Smooth muscle cell of the brain vasculature (primary cell): ENCODE measurements at places on chromosomes 4 and X.
A peak's percentile ranks its signal among the peaks of the same experiment; 100 is the strongest.

DNA sequence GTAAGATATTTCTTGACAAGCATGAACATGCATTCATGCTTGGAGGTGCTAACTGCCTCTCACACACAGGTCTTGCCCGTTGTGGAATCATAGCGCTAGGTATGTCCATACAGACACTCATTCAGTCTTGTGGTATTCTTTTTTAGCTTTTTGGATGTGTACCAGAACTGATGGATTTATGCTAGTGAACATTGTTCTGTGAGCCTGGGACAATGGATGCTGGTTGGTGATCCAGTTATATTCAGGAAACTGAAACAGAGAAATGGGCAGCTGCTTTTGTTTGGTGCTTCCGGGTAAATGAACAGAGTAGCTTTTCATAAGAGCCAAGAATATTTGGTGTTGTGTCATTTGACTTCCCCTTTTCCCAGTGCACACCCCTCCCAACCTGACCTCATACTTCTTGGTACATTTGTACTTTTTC, 78.9 kb upstream of the SLC4A4 start:
- DNase-seq, result no peak

DNA sequence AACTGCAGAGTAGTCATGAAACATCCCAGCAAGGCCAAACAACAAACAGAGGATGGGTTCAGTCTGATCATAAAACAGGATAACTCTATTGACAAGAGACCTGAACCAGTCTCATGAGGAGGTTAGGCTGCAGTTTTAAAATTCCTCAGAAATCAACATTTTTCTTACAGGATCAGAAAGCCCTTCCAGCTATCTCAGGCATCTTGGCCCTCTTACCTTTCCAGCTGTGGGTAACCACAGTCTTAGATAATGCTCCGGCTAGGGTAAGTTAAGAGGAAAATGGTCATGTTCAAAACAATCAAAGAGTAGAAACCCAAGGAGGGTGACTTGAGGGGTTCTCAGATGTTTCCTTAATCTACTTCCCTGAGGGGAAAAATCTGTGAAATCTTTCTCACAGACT, 5.1 kb downstream of the CTSO start:
- no peak for DNase-seq

- no peak for DNase-seq
These were observed 6.7 kb downstream of the NUP62CL start for GRCh38 chrX:107199491-107199890.

- no peak for DNase-seq
These were observed 87.7 kb upstream of the SRD5A3 start for GRCh38 chr4:55258152-55258865.

DNA sequence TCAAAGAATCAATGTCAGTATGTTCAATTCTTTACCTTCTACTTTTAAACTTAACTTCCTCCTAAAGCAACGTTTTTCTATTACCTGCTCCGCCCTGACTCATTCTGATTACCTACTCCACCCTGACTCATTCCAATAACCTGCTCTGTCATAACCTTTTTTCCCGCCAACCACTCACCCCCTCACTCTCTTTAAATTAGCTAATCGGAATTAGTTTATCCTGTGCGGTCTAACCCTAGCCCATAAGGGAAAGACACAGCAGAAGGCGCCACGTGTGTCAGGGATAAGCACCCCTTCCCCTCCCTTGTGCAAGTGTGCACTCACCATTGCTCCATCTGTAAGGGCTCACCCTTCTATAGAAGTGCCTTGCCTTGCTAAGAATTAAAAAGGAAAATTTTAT, 64.4 kb downstream of the EIF4E start:
- no peak for DNase-seq

DNA sequence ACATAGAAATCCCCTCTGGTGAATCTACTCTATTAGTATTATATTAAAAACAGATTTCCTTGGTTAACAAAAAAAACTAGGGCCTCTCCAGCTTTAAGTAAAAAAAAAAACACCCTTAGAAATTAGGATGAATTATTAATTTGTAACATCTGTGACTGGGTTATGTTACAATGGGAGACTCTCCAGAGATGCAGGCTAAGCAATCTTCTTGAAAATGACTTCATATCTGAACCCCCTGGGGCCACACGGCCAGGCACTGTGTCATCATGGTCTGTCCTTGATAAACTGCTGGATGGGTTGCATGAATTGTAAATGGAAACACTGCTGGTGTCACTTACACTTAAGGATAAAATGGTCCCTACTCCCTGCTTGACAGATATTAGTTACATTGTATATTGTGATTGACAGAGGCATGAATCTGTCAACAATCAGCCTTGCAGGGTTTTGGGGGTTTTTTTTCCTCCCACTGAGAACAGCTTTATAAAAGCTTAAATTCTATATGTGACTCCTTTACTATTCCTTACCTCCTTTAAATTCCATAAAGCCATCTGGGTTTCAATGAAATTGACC, 49.1 kb downstream of the PRKG2 start:
- no peak for DNase-seq

DNA sequence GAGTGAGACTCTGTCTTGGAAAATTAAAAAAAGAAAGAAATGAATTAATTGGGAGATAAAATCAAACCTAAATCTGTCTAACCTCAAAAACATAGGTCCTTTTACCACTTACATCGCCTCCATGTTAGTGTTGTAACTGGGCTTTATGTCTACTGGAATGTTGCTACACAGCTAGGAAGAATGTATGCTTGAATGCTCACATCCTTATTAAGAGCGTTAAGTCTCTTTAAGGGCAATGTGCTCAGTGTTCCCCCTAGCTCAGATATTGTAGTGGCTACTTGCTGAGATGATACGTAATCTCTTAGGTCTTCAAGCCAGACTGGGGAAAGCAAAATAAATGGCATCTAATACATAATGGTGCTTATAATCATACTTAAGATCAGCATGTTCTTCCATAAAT, 1072.8 kb downstream of the PDHA2 start:
- DNase-seq, result no peak

DNA sequence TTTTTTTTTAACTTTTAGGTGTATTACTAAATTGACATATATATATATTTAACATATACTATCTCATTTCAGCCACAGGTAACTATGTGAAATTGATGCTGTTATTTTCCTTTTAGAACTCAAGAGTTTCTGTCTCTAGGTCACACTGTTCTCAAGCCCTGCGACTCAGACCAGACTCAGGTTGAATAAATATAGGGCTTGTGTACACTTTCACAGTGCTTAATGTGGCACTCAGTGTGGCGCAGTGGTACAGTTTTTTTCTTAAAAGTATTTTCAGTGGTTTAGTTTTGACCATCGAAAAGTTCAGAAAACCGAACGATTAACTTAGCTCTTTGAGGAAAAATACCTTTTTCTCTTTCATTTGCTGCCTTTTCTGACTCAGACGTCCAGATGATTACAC, 24.7 kb downstream of the PACRGL start:
- no peak for DNase-seq

DNA sequence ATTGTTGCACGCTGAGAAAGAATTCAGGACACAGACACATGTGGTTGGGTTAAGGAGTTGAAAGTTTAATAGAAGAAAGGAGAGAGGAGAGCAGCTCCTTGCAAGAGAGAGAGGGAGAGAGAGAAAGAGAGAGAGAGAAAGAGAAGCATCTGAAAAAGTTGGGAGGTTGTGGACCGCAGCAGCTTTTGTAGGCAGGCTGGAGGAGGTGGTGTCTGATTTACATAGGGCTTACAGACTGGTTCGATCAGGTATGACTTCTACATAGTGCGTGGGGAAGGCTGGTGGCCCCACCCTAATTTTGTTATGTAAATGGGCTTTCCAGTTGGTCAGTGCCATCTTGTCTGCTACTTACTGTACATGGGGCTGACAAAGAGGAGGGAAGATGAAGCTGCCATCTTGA, 27.5 kb upstream of the GYG2 start:
- no peak for DNase-seq

DNA sequence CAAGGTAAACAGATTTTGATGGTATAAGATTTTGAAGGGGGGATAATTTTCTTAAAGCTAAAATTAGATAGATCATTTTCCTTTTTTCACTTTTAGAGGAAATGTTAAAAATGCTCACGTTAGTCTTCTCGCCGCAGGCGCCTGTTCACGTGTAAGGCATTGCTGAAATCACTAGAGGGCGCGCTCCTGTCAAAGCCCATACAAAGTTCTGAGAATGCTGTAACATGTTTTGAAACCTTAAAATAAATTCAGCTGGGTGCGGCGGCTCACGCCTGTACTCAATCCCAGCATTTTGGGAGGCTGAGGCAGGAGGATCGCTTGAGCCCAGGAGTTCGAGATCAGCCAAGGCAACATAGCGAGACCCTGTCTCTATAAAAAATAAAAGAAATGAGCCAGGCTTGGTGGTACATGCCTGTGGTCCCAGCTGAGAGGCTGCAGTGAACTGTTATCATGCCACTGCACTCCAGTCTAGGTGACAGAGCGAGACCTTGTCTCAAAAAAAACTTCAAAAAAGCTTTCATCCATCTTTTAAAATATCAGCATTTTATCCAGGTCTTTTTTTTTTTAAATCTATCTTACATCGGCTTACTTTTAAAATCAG, 138.0 kb downstream of the RBMX2 start:
- DNase-seq, result peak; percentile 6

GRCh38 chrX:73681408-73681807, 118.4 kb downstream of the CHIC1 start:
- DNase-seq, result no peak

DNA sequence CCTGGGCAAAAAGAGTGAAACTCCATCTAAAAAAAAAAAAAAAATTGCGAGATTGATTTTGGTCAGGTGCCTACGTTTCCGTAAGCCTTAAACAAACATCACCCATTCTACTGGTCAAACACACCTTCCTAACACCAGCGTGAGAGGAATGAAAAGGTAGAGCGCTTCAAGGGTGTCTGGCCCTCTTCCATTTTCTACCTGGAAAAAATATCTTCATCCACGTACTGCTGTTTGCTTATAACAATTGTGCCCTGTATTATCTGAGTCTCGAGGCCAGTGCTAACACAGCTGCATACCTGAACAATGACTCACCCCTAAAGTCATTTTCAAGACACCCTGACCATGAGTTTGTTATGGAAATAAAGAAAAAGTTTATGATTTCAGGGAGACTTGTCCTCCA, 13.9 kb downstream of the TMSB4X start:
- DNase-seq, result no peak

- DNase-seq, result no peak
These were observed 79.3 kb downstream of the NFKB1 start for GRCh38 chr4:102580463-102580842.

DNA sequence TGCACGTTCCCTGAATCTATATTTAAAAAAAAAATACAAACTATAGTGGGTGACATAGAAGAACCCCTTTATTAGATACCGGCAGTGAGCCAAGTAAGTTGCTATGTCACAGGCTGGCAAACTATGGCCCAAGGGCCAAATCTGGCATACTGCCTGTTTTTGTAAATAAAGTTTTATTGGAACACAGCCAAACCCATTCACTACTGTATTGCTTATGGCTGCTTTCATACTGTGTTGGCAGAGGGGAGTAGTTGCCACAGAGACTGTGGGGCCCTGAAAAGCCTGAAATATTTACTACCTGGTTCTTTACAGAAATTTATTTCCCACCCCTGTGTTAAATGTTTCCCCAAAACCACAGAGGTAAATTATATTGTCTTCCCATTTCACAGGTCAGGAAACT, 71.2 kb upstream of the EGFL6 start:
- DNase-seq, result no peak

DNA sequence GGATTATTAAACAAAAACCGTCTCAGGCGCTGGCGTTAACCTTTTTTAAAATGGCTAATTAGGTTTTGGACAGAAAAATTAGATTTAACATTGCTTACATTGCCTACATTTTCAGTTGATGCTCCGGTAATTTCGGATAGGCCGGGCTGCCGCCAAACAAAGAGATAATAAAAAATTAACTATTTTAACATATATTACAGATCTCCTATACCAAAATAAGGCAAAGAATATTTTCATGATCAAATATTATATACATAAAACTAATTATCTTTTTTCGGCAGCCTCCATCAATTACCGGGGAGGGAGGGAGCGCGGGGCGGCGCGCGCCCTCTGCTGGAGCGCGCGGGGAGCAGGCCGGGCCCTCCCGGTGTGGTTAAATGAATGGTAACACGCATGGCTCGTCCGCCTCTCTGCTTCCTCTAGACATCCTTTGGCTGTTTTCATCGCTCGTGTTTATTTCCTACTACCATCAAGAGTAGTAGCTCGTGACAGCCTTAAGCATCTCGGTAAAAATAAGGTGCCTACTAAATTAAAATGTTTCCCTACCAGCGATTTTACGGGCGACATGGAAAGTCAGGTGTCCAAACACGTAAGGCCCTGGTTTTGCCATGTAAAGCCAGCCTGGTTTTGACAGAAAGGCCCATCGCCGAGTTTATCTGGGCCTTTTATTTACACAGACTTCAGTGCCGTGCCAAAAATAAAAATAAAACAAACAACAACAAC, 52.4 kb upstream of the TMEM33 start:
- no peak for DNase-seq

- no peak for DNase-seq
These were observed 12.4 kb upstream of the NAP1L5 start for GRCh38 chr4:88709989-88710388.

DNA sequence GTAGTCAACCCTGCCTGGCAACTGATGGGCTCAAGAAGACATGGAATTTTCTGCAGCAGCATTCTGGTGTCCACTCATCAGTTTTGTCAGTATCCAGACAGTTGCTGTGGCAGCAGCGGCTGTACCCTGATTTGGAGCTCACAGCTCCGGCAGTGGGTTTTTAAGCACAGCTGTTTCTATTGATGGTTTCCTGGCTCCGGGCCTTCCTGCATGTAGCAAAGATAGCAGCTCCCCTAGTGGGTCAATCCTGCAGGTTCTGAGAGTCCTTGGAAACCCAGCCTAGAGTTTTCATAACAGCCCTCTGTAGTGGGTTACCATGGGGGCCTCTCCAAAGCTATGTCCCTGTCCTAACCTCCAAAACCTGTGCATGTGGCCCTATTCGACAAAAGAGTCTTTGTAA, 84.0 kb upstream of the ATP6AP2 start:
- DNase-seq, result no peak

GRCh38 chrX:70452143-70452733, 7.6 kb downstream of the DLG3 start:
- DNase-seq, result no peak

DNA sequence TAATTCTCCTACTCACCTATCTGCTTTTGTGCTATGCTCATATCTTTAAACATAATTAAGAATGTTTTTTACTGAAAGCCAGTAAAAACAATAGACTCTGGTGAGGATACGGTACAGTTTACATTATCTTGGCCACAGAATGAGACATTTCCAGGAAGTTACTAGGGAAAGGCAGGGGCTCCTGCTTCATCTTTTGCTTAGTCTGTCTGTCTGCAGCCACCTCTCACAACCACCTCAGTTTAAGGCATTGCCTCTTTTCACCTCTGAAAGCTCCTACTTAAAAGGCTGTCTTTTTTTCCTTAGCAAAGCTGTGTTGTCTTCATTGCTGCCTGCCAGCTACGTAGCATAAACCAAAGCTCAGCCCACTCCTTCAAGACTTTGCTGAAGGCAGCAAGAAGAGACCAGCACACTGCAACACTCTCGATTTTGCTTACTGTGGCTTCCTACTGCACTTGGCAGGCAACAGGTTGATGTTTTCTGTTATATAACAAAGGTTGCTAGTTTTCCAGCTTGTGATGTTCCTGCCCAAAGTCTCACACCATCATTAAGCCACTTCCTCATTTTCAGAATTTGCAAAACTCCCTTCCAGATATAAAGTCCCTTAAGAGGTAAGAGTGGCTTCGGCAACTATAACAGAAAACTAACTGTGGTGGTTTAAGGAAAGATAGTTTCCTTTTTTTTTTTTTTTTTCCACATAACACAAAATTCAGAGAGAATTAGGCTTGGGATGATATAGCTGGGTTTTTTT, 432.9 kb downstream of the GRXCR1 start:
- DNase-seq, result no peak
